ENCODE measurements at places on chromosomes 7 and 10.

DNA sequence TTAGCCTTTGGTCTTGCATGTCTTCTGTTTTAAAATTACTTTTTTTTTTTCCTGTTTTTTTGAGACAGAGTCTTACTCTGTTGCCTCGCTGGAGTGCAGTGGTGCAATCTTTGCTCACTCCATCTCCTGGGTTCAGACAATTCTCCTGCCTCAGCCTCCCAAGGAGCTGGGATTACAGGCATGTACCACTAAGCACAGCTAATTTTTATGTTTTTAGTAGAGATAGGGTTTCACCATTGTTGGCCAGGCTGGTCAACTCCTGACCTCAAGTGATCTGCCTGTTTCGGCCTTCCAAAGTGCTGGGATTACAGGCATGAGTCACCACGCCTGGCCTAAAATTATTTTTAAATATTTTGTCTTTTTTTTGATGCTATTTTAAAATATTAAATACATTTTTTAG lies 38.5 kb downstream of the MLLT10 start:
- no peaks in the 10 kb centered on the region for H3K36me3 ChIP-seq
- H3K27ac ChIP-seq, result no peak overlapping the region
- no peak overlapping the region for H3K4me3 ChIP-seq
- no peaks in the 10 kb centered on the region for H3K27me3 ChIP-seq

GRCh38 chr7:69845721-69846495 lies 247.6 kb downstream of the AUTS2 start:
- no peak for DNase-seq
- no peak overlapping the region for H3K4me3 ChIP-seq
- no peaks in the 10 kb centered on the region for H3K27me3 ChIP-seq

GRCh38 chr7:30800785-30801252 lies 29.6 kb downstream of the MINDY4 start:
- no peaks in the 10 kb centered on the region for H3K27me3 ChIP-seq
- DNase-seq, result peak; percentile 68
- H3K36me3 ChIP-seq, result no peaks in the 10 kb centered on the region

DNA sequence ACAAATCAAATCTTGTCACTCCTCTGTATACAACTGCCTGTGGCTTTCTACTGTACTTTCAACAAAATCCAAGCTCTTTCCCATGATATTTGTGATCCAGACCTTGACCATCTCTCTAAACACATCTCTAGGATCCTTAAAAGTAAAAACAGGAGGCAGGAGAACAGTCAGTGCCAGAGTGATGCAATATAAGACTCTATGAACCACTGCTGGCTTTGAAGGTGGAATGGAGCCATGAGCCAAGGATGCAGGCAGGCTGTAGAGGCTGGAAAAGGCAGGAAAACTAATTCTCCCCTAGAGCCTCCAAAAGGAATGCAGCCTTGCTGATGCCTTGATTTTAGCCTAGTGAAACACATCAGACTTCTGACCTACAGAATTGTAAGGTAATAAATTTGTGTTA lies 45.5 kb upstream of the LRRN3 start:
- H3K27ac ChIP-seq, result no peak overlapping the region
- no peaks in the 10 kb centered on the region for H3K4me1 ChIP-seq
- DNase-seq, result peak; percentile 26
- H3K36me3 ChIP-seq, result no peaks in the 10 kb centered on the region

All from uterus (tissue), 4 donors.